ENCODE measurements at places on chromosomes 2 and 18.

DNA sequence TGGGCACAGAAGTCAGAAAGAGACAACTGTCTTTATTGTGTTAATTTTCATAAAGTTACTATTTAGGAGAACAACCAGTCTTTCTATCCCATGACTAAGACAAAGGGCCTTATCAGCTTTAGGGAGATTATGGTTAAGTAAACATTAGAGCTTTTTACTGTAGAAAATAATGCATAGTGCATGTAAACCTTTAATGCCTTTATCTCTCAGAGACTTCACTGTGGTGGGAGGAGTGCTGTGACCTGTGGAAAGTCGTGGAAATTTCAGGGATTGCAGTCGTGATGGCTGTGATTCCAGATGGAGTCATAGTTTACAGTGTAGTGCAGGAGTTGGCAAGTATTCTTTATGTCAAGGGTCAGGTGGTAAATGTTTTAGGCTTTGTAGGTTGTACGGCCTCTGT lies 15.8 kb downstream of the ZNF236 start:
- DNase-seq = no peak

- no peak for DNase-seq
Measured at GRCh38 chr2:8122520-8122919, 559.3 kb upstream of the ID2 start.

- no peak for DNase-seq
Measured at GRCh38 chr2:23571085-23571484, 186.1 kb downstream of the KLHL29 start.

DNA sequence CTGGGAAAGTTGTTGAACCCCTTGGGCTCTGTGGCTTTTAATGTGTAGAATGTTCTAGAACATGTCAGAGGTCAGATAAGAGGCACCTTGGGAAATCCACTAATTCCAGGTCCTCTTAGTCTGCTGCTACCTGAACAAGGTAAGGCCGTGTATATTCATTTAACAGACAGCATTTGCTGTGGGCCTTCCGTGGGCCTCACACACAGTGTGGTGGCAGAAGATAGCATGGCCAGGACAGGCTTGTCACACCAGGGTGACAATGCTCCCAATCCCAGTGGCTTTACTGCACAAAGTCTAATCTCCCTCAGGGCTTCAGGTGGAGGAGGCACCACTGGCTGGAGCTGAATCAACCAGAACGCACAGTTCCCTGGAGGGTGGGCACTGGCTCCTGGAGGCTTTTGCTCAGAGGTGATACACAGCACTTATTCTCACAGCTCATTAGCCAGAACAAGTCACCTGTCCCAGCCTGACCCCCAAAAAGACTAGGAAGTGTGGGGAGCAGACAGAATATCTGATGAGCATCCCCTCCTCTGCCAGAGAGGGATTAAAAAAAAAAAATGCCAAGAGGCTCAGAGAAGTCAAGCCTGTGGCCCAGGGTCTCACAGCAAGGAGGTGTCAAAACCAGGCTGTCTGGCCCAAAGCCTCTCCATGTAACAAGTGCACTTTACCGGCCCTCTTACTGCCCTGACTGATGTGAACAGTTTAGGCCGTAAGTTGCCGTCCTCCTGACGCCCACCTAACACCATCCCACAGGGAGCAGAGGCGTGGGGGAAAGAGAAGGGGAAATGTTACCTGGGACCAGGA lies 216.9 kb upstream of the RAB6C start:
- DNase-seq = no peak

DNA sequence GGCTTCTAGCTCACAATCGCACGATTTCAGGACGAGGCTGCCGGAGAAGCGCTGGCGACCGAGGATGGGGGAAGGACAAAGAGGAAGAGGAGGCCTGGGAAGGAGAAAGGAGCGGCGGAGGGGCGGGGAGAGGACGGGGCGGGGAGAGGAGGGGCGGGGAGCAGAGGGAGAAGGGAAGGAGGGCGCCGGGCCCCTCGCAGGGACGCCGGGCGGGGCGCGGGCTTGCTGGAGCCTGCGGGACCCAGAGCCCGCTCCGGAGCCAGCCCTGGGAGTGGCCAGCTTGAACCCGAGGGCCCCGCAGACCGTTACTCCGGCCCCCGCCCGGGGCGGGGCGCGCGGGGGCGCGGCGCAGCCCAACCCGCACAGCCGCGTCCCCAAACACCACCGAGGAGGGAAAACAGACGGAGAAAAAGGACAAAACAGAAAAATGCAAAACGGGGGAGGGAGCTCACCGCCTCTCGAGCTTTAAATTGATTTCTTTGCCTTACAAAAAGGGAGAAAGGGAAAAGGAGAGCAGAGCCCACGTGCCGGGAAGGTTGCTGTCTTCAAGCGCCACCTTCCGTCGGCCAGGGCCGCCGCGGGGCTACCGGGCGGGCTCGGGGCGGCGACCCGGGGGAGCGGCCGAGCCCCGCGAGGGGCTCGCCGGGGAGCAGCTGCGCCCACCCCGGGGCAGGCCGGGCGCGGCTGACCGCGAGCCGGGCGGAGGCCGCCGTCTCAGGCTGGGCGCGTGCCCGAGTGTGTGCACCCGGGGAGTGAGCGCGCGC lies 781 bp upstream of the SOX11 start:
- peak; percentile 76 for DNase-seq
